Muscle of back (tissue), 13 donors: ENCODE measurements at places on chromosomes 5 and 9. TPM values are rescaled to one million over a fixed set of nuclear protein-coding genes. Genes with fewer than 3 reads are reported as not detected.

GRCh38 chr5:56359809-56360685, 126.9 kb upstream of the ANKRD55 start:
- peak; percentile 51 for DNase-seq

DNA sequence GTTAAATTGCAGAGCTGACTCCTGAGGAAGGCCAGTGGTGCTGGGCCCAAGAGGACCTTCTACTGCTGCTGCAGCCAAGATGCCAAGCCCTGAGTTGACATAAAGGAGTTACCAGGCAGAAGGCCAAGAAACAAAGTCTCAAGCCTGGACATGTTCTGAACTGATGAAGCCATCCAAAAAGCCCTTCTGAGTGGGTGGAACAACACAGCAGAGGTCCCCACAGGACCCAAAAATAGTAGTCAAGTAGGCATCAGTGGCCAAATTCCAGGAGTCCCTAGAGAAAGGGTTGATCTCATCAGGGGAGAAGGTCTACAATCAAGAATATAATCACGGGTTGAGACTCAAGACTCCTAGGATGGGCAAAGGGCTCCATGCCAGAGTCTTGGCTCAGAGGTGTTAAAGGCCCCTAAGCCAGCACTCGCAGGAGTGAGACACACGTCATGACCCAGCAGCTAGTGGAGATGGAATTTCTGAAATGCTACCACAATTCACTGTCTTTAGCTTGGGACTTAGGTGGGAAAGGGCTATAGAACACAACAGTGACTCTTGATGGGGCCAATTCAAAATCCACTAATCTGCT, 119.7 kb downstream of the FANCC start:
- DNase-seq, result peak; percentile 65

- no peak for DNase-seq
Observed at GRCh38 chr5:160030631-160031377, 21.9 kb downstream of the TTC1 start.

GRCh38 chr9:87039809-87040392, 92.6 kb upstream of the GAS1 start:
- DNase-seq, result no peak

DNA sequence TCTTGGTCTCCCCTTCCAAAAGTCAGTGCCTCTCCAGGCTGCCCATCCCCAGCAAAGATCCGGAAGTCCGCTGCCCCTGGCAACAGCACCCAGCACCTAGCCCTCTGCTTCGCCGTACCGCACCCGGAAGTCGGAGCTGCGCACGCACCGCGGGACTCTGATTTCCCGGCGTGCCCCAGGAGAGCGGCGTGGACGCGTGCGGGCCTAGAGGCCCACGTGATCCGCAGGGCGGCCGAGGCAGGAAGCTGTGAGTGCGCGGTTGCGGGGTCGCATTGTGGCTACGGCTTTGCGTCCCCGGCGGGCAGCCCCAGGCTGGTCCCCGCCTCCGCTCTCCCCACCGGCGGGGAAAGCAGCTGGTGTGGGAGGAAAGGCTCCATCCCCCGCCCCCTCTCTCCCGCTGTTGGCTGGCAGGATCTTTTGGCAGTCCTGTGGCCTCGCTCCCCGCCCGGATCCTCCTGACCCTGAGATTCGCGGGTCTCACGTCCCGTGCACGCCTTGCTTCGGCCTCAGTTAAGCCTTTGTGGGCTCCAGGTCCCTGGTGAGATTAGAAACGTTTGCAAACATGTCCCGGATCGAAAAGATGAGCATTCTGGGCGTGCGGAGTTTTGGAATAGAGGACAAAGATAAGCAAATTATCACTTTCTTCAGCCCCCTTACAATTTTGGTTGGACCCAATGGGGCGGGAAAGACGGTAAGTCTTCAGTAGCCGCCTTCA, at the start of gene RAD50:
Gene RAD50, plus strand, starts transcription at position 215 of the 715 bp plus-strand sequence. Its CDS starts 348 bp downstream, at position 563.
- peak; percentile 87 for DNase-seq

- DNase-seq, result no peak
Observed at GRCh38 chr9:114631166-114631565, 20.1 kb downstream of the TMEM268 start.

GRCh38 chr5:101338226-101338625, 435.1 kb upstream of the ST8SIA4 start:
- DNase-seq, result no peak

GRCh38 chr9:134500931-134501760, 140.5 kb upstream of the COL5A1 start:
- no peak for DNase-seq

BHMT2 gene
- 2.1 TPM for polyA plus RNA-seq
